ENCODE measurements at places on chromosomes 5 and 9.

DNA sequence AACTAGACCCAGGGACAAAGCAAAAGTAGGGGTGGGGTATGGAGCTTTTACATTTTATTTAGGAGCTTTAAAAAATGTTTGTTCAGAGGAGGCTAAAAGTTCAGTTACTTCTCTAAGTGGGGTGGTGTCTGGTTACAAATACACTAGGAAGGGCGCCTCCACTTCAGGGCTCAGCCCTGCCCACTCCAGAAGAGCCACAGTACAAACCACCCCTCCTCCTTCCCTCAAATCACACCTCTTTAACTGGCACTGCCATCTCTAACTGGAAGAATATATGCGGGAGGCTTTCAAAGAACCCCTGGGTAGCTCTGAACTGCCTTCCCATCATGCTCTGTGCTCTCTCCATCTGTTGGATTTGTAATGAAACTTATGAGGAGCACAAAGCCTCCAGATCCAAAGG lies 98.8 kb upstream of the NFIB start:
- DNase-seq = no peak

DNA sequence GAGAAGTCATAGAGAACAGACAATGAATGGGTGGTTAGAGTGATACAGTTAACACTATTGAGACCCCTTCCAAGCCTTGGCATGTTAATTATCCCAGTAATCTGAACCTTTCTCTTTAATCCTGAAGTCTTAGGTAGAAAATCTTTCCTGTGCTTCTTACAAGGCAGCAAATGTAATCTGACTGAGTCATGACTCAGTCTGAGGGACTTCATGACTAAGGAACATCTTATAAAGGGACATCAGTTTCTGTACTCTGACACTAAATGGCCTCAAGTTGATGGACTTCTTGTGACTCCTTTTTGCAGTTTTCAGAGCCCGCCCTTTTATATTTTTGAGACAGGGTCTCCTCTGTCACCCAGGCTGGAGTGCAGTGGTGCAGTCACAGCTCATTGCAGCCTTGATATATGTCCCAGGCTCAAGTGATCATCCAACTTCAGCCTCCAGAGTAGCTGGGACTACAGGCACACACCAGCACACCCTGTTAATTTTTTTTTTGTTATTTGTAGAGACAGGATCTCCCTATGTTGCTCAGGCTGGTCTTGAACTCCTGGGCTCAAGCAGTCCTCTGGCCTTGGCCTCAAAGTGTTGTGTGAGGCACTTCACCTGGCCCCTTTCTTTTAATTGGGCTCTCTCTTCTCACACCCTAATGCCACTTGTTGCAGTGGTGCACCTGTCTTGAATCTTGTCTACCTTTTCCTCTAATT lies 9.5 kb downstream of the EXOSC3 start:
- no peak for DNase-seq

- no peak for DNase-seq
Measured at GRCh38 chr9:136488247-136489214, 5.7 kb upstream of the SEC16A start.

DNA sequence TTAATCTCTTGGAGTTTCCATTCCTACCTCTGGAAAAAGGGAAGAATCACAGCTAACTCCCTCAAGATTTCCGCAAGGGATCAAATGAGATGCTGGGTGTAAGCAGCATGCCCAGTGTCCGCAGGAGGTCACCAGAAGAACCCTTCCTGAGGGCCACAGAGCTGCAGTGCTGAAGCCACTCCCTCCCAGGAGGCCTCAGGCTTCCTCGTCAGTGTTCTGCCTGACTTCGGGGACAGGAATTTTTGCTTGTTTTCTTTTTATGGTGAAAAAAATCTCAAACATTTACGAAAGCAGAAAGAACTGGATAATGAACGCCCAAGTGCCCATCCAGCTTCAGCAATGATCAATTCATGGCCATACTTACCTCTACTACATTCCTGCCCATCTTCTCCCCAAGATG lies 183.0 kb downstream of the CDK5RAP2 start:
- DNase-seq = no peak

DNA sequence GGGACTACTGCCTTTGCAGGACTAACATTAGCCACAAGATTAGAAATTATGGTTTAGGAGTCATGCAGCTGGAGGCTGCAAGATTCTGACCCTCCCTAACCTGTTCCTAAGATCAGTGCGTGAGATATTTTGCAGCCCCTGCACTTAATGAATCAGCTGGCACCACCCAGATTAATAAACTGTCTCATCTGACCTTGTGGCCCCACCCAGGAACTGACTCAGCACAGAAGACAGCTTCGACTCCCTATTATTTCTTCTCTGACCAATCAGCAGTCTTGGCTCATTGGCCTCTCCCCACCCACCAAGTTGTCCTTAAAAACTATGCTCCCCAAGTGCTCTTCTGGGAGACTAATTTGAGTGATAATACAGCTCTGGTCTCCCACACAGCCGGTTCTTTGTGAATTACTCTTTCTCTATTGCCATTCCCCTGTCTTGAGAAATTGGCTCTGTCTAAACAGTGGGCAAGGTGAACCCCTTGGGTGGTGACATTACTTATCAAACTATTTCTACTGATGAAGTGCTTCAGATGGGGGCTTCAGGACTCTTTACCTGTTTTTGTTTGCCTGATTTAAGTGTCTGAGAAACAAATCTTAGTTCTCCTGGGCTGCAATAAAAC lies 17.0 kb downstream of the CTSL start:
- no peak for DNase-seq

DNA sequence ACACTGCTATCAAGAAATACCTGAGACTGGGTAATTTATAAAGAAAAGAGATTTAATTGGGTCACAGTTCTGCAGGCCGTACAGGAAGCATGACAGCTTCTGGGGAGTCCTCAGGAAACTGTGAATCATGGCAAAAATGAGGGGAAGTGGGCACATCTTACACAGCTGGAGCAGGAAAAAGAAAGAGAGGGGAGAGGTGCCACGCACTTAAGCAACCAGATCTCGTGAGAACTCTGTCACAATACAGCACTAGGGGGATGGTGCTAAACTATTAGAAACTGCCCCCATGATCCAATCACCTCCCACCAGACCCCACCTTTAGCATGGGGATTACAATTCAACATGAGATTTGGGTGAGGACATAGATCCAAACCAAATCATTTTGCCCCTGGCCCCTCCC lies 105.5 kb upstream of the CPLX2 start:
- no peak for DNase-seq

DNA sequence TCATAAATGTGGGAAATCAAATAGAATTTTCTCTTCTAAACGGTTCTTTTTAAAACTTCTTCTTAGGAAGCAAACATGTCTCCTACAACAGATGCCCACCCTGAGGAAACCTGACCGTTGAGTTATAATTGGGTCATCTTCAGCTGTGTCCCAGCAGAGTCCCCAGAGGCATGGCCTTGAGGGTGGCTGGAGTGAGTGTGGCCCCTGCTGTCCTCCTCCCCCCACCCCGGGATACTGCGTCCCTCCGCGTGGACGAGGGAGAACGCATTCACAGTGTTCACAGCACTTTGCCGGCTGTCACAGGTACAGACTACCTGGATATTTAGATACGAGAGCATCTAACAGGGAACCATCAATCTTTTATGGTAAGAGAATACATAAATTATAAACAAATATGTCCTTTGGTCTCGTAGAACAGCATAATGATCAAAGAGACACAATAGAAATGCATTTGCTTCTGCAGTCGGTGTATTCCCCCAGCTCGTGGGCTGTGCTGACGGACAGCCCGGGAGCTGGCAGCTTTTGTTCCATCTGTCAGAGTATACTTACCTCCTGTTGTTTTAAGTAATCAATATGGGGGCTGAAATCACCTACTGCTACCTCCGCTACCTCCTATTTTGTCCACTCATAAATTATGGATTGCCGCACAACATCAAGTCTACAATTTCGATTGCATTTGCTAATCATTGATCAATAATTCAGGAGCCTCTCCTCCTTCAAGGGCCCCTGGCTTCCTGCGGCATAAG lies 214.7 kb downstream of the IRX2 start:
- no peak for DNase-seq

GRCh38 chr5:171391996-171392577 lies 4.4 kb downstream of the NPM1 start:
- no peak for DNase-seq

DNA sequence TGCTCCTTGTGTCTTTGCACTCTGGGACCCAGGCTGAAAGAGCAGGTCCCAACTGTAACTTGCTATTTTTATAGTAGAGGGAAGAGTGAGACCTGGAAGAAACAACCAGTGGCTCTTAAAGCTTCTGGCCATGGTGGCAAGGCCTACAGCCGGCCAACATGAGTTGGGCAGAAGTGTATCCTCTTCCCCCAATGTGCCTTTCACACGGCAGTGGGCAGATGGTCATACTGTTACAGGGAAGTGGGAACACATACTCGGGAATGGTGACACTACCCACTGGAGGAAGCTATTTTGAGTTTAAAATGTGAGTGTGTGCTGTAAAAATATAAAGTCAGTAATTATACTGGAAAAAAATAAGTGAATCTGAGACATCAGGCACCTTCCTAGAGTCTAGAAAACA lies 116.0 kb downstream of the MVB12B start:
- DNase-seq = no peak

GRCh38 chr9:75039801-75040200 lies 11.7 kb upstream of the CARNMT1 start:
- no peak for DNase-seq

DNA sequence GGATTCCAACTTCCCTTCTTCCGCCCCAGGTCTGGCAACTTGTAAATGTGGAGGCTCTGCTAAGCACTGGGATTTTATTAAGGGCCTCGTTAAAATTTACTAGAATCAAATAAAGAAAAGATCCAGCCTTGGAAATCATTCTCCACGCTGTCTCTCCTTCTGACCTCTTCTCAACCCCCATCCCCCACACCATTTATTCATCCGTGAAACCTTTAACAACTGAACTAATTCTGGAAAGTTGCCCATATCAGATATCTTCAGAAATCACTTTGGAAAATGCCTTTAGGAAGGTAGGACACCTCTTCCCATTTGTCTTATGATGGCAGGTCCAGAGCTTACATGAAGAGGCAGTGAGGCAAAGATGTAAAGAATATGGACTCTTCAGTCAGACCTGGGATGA lies 288.5 kb downstream of the SLIT3 start:
- no peak for DNase-seq

DNA sequence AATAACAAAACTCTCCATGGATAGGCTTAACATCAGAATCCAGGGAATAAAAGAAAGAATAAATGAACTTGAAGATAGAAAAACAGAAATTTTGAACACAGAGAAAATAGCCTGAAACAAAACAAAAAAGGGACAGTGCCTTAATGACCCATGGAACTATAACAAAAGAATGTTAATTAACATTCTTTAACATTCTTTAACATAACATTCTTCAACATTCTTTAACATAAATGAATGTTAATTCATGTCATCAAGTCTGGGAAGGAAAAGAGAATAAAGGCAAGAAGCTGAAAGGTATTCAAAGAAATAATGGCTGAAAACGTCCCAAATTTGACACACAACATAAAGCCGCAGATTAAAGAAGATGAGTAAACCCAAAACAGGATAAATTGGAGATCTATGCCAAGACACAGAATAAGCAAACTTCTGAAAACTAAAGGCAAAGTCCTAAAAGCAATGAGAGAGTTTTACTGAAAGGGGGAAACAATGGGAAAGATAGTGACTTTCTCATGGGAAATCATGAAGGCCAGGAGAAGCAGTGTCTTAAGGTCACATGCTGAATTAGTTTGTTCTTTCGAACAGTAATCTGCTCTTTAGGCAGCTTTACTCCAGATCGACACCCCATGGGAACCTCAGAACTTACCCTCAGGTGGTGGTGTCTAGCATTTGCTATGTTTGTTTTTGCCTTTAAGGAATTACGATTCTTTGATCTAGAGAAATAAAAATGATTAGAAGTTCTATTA lies 483.0 kb downstream of the KDM4C start:
- no peak for DNase-seq

- no peak for DNase-seq
Measured at GRCh38 chr9:109411798-109412352, 86.2 kb downstream of the PTPN3 start.

DNA sequence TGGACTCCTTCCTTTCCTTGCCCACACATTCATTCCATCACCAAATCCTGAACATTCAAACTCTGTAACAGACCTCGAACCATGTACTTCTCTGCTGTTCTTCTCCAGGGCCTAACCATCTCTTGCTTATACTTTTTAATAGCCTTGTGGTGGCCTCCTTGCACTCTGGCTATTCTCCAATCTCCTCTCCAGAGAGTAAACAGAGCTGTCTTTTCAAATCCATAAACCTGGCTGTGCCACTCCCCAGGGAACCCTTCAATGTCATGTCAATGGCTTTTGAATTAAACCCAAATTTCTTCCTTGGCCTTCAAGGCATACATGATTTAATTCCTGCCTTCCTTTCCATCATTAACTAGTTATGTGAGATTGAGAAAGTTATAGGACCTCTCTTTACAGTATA lies 277.6 kb upstream of the EFNA5 start:
- DNase-seq = no peak

DNA sequence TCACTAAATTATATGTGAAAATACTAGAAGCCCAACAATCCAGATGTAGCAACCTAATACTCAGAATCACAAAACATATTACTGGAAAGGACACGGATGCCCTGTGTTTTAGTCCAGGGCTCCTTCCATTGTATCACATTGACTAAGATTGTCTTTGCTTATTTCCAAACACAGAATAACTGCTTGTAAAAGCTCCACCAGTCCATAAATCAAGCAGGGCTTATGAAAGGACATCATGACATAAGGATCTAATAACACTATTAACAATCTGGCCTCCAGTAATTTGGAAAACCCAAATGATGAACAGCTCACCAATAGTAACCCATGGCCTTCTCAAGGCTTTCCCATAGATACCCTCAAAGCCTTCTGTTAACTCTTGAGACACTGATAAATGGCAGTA lies 39.8 kb downstream of the WDR41 start:
- no peak for DNase-seq

DNA sequence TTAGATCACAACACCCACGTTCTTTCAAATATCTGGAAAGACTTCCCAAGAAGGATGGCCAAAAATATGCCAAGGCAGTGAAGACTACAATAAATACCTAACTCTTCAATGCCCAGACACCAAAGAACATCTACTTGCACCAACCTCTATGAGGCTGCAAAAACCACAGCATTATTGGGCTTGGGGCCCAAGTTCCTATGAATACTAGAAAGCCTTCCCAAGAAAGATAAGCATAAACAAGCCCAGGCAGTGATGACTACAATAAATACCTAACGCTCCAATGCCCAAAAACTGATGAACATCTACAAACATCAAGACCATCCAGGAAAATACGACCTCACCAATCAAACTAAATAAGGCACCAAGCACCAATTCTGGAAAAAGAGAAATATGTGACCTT lies 41.3 kb downstream of the AP3B1 start:
- DNase-seq = no peak

DNA sequence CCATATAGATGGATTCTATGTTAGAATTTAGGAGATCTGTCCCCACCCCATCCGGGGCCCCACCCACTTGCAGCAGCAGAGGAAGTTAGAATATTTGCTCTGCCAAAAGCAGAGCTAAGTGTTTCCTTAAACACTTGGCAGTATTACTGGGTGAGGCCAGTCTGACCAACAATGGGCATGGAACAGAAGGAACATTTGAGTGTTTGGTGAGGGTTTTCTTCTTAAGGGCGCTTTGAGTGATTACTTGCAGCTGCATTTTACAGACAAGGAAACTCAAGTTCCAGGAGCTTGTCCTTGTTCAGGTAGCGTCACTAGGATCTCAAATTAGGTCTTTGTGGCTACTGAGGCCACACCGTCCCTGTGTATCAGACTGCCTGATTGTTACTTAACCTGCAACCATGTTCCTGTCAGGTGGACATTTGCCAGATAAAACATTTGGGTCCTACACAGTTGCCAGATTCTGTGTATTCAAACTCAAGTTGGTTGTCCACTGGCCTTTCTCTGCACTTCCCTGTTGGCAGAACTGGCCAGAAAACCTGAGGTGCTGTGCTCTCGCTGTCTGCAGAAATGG lies 59.3 kb downstream of the SLC46A2 start:
- DNase-seq = no peak

GRCh38 chr9:121196389-121196788 lies 5.3 kb downstream of the RAB14 start:
- DNase-seq = no peak

Data from substantia nigra (tissue), 51 donors.